Activated T-helper 2 cell treated with anti-CD3 and anti-CD28 coated beads, Interferon-gamma antibody, Interleukin-2, Interleukin-4, amounts not matched to agents 10 μg/mL and 5 μg/mL and 100 μg/mL, durations not matched to agents 14 hours and 24 hours and 36 hours (primary cell): ENCODE measurements at places on chromosomes 2 and 18.
A peak's percentile ranks its signal among the peaks of the same experiment; 100 is the strongest.

GRCh38 chr2:236237468-236238190, 26.6 kb downstream of the ASB18 start:
- DNase-seq, result no peak
- no peak overlapping the region for H3K4me3 ChIP-seq
- H3K27ac ChIP-seq, result no peak overlapping the region
- H3K36me3 ChIP-seq, result no peaks in the 10 kb centered on the region

DNA sequence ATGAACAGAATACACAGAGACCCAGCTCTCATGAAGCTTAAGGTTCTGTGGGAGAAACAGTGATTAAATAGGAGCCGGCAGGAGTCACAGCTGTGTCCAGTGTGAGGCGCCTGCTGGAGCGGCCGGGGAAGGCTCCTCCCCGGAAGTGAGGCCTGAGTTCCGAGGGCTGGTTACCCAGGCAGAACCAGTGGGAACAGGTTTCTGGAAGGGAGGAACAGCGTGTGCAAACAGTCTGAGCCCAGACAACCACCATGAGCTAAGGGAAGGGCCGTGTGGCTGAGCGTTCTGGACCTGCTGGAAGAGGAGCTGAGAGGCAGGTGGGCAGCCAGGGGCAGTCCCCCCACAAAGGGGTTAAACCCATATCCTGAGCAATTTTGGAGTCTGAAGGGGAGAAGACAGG, 26.0 kb upstream of the NPAS2 start:
- no peak overlapping the region for H3K4me3 ChIP-seq
- no peaks in the 10 kb centered on the region for H3K36me3 ChIP-seq
- H3K4me1 ChIP-seq, result no peaks in the 10 kb centered on the region

GRCh38 chr2:246489-247144, 17.2 kb downstream of the SH3YL1 start:
- H3K27ac ChIP-seq, result no peak overlapping the region
- DNase-seq, result no peak
- H3K36me3 ChIP-seq, result peaks cover 45% of the 10 kb centered on the region
- no peak overlapping the region for H3K4me3 ChIP-seq
- H3K4me1 ChIP-seq, result peaks cover 4% of the 10 kb centered on the region

DNA sequence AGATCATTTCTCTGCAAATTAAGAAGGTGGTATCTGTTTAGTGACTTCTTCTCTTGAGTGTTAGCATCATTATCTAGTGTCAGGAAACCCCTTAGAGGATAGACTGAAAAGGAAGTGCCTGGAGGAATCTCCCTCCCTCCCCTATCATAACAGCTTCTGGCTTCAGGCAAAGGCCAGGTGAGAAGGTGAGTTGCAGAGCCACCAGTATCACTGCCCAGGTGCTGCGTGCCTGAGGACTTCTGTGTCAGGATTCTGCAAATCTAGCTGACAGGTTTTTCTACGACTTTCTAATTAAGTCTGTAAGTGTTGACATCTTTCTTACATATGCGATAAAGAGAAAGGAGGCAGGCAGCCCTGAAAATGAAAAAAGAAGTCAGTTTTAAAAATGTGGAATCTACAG, 111.9 kb downstream of the CCDC85A start:
- no peak overlapping the region for H3K4me3 ChIP-seq
- H3K4me1 ChIP-seq, result no peaks in the 10 kb centered on the region
- no peaks in the 10 kb centered on the region for H3K27me3 ChIP-seq

DNA sequence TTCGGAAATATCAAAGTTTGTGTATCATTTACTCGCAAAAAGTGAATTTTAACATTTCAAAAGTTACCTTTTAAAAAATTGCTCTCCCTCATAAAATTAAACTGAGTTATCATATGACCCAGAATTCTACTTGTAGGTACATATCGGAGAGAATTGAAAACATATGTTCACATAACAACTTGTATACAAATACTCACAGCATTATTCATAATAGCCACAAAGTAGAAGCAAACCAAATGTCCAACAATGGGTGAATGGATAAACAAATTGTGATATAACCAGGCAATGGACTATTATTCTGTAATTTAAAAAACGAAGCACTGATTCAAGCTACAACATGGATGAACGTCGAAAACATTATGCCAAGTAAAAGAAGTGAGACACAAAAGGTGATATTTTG, 412.0 kb upstream of the TCF4 start:
- H3K36me3 ChIP-seq, result no peaks in the 10 kb centered on the region
- no peak for DNase-seq
- H3K4me1 ChIP-seq, result peaks cover 4% of the 10 kb centered on the region
- no peak overlapping the region for H3K27ac ChIP-seq
- no peaks in the 10 kb centered on the region for H3K27me3 ChIP-seq
- no peak overlapping the region for H3K4me3 ChIP-seq

- H3K4me3 ChIP-seq, result no peak overlapping the region
- H3K27ac ChIP-seq, result no peak overlapping the region
- H3K36me3 ChIP-seq, result peaks cover 5% of the 10 kb centered on the region
These were observed 26.3 kb downstream of the FN1 start for GRCh38 chr2:215409331-215410127.

- no peaks in the 10 kb centered on the region for H3K36me3 ChIP-seq
- H3K27ac ChIP-seq, result no peak overlapping the region
- no peak overlapping the region for H3K4me3 ChIP-seq
These were observed 233.8 kb downstream of the ANKRD36B start for GRCh38 chr2:97355887-97356286.

GRCh38 chr2:233090879-233091278, 30.7 kb downstream of the INPP5D start:
- DNase-seq, result no peak
- peaks cover 75% of the 10 kb centered on the region for H3K36me3 ChIP-seq
- no peak overlapping the region for H3K4me3 ChIP-seq
- no peak overlapping the region for H3K27ac ChIP-seq
- no peaks in the 10 kb centered on the region for H3K27me3 ChIP-seq
- peaks cover 30% of the 10 kb centered on the region for H3K4me1 ChIP-seq

- no peaks in the 10 kb centered on the region for H3K4me1 ChIP-seq
- no peaks in the 10 kb centered on the region for H3K36me3 ChIP-seq
- DNase-seq, result no peak
- H3K27me3 ChIP-seq, result peaks cover 23% of the 10 kb centered on the region
- H3K4me3 ChIP-seq, result no peak overlapping the region
These were observed 45.8 kb downstream of the CYBRD1 start for GRCh38 chr2:171568089-171568488.

DNA sequence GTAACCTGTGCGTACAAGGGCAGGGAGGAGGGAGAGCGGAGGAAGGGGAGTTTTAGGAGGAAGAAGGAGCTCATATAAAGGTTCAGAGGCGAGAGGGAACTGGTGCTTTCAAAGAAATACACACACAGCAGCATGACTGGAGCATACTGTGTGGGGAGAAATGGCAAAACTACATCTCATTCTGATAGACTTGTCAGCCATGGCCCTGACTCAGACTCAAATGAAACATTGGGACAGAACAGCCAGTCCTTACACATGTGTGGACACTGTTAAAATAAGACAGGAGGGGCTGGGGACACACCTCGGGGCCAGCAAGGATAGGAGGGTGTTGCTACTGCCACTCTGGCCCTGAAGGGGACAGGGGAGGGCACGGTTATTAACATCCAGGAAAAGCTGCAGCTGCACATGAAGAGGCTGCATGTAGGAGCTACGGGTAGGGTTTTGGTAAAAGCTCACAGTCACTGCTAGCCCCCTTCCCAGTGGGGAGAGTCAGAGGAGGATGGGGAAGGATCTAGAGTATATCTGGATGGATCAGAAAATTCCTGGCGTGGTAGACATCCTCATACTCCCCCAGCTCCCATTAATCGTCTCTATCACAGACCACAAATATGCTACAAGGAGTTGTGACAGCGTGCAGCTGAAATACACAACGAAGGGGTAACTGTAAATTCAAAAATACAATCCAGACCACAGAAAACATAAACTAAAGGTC, 110.5 kb downstream of the GATA6 start:
- H3K4me3 ChIP-seq, result no peak overlapping the region
- no peaks in the 10 kb centered on the region for H3K4me1 ChIP-seq
- H3K36me3 ChIP-seq, result no peaks in the 10 kb centered on the region
- no peak overlapping the region for H3K27ac ChIP-seq
- H3K27me3 ChIP-seq, result no peaks in the 10 kb centered on the region

DNA sequence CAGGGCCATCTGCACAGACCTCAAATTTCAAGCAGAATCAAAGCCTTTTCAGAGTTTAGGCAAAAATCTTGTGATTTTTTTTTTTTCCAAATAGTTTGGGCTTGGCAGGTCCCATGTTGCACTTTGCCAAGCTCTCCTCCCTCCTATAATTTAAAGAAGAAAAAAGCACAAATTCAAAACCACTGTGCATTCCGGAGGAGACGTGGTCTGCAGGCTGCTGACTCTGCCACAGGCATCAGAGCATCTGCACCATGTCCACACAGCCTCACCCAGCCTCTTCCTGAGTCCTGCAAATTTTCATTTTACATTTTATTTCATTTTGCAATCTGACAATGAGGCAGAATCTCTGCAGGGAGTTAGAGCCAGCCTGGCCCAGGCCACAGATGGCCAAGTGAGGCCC, 15.7 kb upstream of the GPC1 start:
- H3K27me3 ChIP-seq, result no peaks in the 10 kb centered on the region
- H3K4me3 ChIP-seq, result no peak overlapping the region
- H3K4me1 ChIP-seq, result no peaks in the 10 kb centered on the region
- no peak for DNase-seq

GRCh38 chr18:13387855-13388548, 169.4 kb downstream of the LDLRAD4 start:
- H3K4me1 ChIP-seq, result peaks cover 5% of the 10 kb centered on the region
- H3K27ac ChIP-seq, result no peak overlapping the region
- DNase-seq, result no peak
- H3K36me3 ChIP-seq, result peaks cover 5% of the 10 kb centered on the region
- no peak overlapping the region for H3K4me3 ChIP-seq
- H3K27me3 ChIP-seq, result no peaks in the 10 kb centered on the region

DNA sequence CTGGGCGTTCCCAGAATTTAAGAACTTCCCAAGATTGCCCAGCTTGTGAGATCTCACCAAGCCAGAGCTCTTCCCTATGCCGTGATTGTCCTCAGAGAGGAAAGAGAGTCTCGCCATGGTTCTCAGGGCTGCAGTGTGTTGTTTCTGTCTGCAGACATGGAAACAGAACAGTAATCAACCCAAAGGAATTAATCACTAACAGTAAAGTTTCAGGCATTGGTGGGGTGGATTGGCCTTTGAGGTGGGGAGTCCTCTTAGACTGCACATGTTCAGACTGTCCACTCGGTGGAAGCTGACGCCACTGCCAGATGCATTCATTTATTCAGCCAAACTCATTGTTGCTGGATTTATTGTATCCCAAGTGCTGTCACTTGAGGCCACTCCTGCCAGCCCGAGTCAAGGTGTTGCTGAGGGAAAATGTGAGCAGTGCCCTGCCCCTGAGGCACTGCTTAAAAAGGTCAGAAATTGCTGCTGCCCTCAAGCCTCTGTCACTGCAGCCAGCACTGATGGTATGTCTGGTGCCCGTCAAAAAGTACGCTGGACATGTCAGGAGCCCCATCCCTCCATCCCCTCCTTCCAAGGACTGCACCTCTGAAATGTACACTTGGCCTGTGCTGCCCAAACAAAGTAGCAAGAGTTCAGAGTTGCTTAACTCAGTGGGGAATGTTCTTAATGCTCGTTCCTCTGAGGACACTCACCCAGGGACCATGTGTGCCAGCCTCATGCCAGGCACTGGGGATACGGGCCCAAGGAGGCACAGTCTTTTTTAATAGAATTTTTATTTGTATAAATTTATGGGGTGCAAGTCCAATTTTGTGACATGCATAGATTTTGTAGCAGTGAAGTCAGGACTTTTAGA, 201.0 kb downstream of the GLI2 start:
- no peaks in the 10 kb centered on the region for H3K36me3 ChIP-seq
- no peak for DNase-seq
- no peak overlapping the region for H3K27ac ChIP-seq
- H3K27me3 ChIP-seq, result no peaks in the 10 kb centered on the region
- no peak overlapping the region for H3K4me3 ChIP-seq
- H3K4me1 ChIP-seq, result no peaks in the 10 kb centered on the region

- peaks cover 15% of the 10 kb centered on the region for H3K27me3 ChIP-seq
- peaks cover 13% of the 10 kb centered on the region for H3K4me1 ChIP-seq
- H3K36me3 ChIP-seq, result peaks cover 13% of the 10 kb centered on the region
- DNase-seq, result no peak
- H3K27ac ChIP-seq, result no peak overlapping the region
These were observed 117.2 kb downstream of the SPIRE1 start for GRCh38 chr18:12540751-12541150.

- no peaks in the 10 kb centered on the region for H3K27me3 ChIP-seq
- H3K36me3 ChIP-seq, result no peaks in the 10 kb centered on the region
- H3K4me1 ChIP-seq, result no peaks in the 10 kb centered on the region
- no peak for DNase-seq
- H3K4me3 ChIP-seq, result no peak overlapping the region
These were observed 1615.3 kb upstream of the ZEB2 start for GRCh38 chr2:146135245-146135644.

GRCh38 chr2:61949714-61950560, 44.5 kb downstream of the COMMD1 start:
- H3K4me3 ChIP-seq, result no peak overlapping the region
- DNase-seq, result no peak

- H3K36me3 ChIP-seq, result peaks cover 4% of the 10 kb centered on the region
- peak; percentile 60 for DNase-seq
- peaks cover 2% of the 10 kb centered on the region for H3K27me3 ChIP-seq
- peak within 1 kb of the TSS; percentile 65 for H3K27ac ChIP-seq
- H3K4me3 ChIP-seq, result peak within 1 kb of the TSS; percentile 90
These were observed at the start of gene CDC42EP3 for GRCh38 chr2:37671009-37671815. CDC42EP3 (minus strand) TSS chr2:37671642; CDS start chr2:37646587, 25,055 bp downstream.

- DNase-seq, result no peak
- H3K36me3 ChIP-seq, result no peaks in the 10 kb centered on the region
- no peak overlapping the region for H3K27ac ChIP-seq
- H3K4me1 ChIP-seq, result peaks cover 19% of the 10 kb centered on the region
These were observed 28.8 kb downstream of the LOXHD1 start for GRCh38 chr18:46628206-46628605.
